ENCODE measurements at places on chromosomes 6 and 20.

- DNase-seq = no peak
Measured at GRCh38 chr20:64115171-64115911, 8.0 kb upstream of the NPBWR2 start.

- no peak for DNase-seq
Measured at GRCh38 chr20:112396-112795, 24.9 kb downstream of the DEFB125 start.

DNA sequence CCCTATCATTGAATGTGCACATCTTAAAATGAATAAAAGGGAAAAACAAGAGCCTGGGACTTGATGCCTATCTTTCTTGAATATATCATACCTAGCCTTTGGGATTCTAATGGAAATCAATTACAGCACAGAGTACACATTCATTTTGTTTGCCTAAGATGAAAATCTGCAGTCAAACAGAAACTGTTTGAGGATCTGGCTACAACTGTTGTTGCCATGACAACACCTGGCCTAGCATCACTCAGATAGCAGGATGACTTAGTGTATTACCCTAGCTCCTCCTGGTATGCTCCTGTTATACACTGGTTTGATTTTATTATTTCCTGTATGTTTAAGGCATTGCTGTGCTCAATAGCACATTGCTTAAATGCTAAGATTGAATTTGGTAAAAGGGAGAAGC lies 71.5 kb upstream of the LAMP5 start:
- no peak for DNase-seq

DNA sequence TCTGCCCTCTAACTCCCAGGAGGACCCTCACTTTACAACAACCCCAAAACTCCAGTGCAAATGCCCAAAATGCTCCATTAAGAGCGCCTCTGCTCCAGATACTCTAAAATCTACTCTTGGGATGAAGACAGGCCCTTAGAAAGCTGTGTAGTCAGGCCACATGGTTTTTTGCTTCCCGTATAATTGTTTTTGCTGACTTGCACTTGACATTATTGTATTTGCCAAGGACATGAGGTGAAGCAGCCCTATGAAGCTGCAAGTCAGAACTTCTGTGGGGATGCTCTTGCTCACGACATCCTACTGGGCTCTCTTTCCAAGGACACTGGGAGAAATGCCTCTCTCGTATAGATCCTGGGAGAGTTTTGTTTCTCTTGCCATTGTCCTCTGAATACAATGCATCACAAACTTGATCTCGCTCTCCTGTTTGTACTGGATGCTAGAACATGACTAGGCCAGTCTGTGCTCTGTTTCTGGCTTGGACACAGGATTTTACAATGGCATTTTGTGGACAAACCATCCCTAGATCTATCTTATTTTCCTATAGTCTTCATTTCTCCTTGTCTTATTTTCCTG lies 177.2 kb upstream of the DTNBP1 start:
- DNase-seq = no peak

GRCh38 chr20:37219751-37220668 lies 40.7 kb upstream of the MROH8 start:
- no peak for DNase-seq

- no peak for DNase-seq
Measured at GRCh38 chr6:7939184-7939863, 28.7 kb upstream of the TXNDC5 start.

DNA sequence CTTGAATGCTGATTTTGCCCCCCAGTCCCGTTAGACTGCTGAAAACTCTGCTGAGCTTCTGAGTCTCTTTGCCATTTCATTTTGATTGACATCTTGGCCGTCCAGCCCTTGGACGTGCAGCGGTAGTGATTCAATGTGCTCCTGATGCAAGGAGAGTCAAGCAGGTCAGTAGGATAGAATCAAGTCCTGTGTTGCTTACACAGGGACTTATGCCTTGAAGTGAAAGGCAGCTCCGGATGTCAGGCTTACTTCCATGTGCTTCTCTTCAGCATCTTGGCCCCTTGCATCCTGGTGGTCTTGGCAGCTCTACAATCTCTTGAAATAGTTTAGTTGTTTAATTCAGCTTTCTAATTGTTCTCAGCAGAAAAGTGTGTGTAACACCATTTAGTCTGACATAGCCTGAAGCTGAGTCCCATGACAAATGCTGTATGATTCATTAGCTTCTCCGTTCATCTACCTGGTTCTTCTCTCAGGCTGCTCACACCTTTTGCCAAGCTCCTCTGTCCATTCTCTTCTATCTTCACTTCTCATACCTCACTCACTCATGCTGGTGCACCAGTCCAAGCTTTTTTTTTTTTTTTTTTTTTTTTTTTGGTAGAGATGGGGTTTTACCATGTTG lies 76.0 kb downstream of the EZR start:
- no peak for DNase-seq

DNA sequence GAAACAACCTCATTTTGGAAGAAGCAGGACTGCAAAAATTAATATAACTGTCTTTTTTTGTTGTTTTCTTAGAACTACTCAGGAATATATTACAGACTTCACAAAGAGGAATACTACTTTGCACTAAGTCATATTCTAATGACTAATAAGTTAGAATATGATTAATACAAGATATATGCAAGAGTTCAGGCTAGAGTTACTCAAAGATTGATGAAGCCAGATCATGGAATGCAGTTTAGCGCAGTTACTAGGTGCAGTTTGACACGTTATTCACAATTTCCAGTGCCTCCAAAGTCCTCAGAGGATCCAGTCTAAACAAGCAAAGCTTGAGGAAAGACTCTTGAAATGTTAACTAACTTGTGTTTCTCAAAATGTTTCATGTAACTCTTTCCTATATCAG lies 1.2 kb upstream of the MYCT1 start:
- no peak for DNase-seq

- DNase-seq = no peak
Measured at GRCh38 chr6:31132806-31133205, 6.1 kb downstream of the PSORS1C2 start.

GRCh38 chr20:24033151-24033550 lies 44.6 kb upstream of the GGTLC1 start:
- DNase-seq = no peak

GRCh38 chr6:13395272-13396237 lies 67.2 kb upstream of the TBC1D7 start:
- DNase-seq = peak; percentile 92

GRCh38 chr6:30997301-30997700 lies 13.0 kb upstream of the MUC22 start:
- DNase-seq = no peak

DNA sequence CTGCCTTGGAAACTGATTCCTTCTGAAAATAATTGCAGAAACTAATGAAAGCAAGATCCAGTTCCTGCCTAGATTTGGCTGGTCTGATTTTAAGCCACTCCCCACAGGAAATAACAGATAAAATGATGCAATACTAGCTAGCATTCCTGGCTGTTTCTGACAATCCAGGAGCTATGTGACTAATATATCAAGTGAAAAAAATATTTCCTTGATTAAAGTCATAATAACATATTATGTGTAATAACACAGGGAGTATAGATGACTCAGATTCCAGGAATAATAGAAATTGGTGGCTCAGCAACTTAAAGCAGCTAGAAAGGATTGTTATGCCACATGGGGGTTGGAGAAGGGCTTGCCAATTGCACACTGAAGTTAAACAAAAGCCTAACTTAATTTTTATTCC lies 182.7 kb upstream of the SALL4 start:
- no peak for DNase-seq

- DNase-seq = peak; percentile 48
Measured at GRCh38 chr6:13573669-13574110, 711 bp upstream of the SIRT5 start.

DNA sequence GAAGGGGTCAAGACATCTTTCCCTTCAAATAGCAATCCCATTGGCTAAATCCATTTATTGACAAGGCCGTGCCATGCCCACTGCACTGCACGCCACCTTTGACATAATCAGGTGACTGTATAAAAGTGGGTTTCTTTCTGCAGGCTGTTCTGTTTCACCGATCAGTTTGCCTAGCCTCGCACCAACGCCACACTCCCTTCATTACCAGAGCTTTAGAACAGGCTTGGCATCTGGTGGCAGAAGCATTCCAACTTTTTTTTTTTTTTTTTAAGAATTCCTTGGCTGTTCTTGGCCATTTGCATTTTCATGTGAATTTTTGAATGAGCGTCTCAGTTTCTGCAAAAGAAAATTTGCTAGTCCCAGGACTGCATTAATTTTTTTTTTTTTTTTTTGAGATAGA lies 78.1 kb downstream of the PPP1R3G start:
- no peak for DNase-seq

DNA sequence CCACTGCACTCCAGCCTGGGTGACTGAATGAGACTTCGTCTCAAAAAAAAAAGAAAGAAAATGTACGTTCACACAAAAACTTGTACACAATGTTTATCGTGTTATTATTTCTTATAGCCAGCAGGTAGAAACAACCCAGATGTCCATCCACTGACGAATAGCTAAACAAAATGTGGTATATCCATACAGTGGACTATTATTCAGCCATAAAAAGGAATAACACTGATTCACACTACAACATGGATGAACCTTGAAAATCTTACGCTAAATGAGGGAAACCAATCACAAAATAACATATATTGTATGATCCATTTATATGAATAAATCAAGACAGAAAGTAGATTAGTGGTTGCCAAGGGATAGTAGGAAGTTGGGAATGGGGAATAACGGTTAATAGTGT lies 75.1 kb upstream of the EPB41L1 start:
- no peak for DNase-seq

DNA sequence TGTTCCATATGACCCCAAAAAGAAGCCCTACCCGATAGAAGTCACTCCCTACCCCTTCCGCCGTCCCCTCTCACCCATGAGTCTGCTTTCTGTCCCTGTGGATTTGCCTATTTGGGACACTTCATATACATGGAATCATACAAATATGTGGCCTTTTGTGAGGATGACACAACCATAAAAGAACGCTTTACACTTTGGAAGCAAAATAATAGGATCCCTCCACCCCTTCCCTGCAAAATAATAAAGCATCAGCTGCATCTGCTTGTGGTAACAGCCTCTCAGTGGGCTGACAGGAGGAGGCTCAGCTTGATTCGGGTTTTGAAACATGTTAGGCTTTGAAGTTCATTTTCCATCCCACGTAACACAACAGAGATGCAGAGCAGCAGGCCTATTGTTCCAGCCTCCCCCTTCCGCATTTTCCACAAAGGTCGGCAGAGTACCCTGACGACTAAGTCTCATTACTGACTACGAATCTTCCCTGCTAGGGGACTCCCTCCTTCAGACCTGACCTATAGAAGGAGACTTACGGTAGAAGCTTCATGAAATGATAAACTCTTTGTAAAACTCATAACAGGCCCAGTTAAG lies 99.1 kb downstream of the ALDH8A1 start:
- no peak for DNase-seq

GRCh38 chr6:155185544-155185943 lies 78.3 kb upstream of the CLDN20 start:
- DNase-seq = peak; percentile 73

DNA sequence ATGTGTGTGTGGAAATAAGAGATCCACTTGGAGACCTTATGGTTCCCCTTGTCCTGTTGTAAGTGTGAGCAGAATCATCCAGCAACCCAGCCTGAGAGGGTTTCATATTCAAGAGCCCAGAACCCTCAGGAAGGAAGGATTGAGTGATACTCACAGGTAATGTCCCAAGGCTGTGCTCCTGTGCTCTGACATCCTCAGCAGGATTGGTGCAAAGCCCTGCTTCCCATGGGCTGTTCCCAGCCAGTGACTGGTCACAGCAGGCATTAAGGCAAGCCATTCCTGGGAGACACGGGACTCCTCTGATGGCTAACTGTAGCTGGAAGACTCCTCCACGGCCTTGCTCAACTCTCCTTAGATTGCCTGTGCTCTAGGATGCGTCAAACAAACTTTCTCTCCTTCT lies 33.8 kb upstream of the HLA-G start:
- DNase-seq = peak; percentile 40

DNA sequence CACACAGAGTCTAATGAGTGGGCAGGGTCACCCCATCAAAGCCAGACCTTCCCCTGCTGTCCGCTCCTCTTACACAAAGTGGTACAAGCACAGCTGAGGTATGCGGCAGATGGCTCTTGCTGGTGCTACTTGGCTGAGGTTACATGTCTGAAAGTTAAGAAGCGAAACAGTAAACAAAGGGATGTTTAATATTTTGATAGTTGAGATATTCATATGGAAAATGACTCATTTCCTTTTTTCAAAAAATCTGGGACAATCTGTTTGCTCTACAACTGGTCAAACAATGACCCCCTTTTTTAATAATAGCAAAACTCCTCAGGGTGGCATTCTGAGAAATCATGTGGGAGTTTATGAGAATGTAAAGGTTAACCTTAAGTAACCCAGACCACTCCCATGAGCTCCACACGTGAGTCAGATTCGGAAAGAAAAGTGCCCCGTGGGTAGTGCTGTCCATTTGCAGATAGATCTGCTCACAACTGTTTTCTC lies 245.3 kb downstream of the TBXT start:
- no peak for DNase-seq

GRCh38 chr6:146944809-146945208 lies 259.4 kb upstream of the STXBP5 start:
- no peak for DNase-seq

GRCh38 chr6:129177801-129178200 lies 294.9 kb downstream of the LAMA2 start:
- no peak for DNase-seq

DNA sequence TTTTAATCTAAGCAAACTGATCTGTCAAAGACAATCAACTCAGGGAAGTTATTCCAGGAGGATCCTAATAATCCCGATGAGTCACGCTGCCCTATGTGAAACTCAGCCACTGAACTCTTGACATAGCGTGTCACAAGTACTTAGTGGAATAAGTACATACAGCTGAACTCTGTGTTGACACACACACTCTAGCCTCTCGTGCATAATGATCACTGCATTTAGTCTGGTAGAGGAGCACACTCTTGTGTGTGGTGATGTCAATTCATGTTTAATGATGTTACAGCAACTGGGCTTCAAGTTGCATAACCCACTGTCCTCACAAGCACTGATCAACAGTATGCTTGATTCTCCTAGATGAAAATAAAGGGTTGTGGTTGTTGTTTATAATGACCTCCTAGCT lies 148.3 kb downstream of the HACE1 start:
- DNase-seq = peak; percentile 77

DNA sequence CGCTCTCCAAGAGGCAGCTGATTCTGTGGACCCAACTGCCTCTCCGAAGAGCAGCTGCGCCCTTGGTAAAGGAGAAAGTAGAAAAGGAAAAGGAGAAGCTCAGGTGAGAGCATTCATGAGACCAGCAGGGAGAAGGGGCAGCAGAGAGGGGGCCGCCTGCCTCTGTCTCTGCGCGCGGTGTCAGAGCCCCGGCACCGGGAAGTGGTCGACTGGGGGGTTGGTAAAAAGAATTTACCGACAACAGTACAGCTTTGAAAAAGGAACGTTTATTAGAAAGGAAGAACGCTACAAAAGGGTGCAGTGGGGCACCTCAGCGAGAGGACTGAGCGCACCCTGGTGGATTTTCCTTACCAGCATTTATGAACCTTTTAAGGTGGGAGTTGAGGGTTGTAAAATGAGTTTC lies 61.9 kb downstream of the GPR6 start:
- peak; percentile 73 for DNase-seq

DNA sequence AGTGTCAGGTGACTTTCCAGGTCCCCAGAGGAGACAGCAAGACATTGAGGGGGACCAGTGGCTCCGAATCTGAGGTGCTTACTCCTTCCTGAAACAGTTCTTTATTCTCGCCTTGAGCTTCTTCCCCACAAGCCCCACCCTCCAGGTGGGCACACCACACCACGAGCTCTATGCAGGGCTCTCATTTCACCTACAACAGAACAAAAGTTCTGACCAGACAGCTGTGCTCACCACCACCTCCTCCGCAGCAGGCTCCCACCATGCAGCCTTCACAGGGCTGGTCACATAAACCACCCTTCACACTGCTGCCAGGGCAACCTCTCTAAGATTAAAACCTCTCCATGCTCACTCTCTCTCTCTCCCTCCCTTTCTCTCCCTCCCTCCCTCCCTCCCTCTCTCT lies 384.5 kb upstream of the ARID1B start:
- DNase-seq = no peak

GRCh38 chr20:62177307-62177706 lies 5.5 kb upstream of the MTG2 start:
- no peak for DNase-seq
